ENCODE measurements at places on chromosomes 5 and 9.

DNA sequence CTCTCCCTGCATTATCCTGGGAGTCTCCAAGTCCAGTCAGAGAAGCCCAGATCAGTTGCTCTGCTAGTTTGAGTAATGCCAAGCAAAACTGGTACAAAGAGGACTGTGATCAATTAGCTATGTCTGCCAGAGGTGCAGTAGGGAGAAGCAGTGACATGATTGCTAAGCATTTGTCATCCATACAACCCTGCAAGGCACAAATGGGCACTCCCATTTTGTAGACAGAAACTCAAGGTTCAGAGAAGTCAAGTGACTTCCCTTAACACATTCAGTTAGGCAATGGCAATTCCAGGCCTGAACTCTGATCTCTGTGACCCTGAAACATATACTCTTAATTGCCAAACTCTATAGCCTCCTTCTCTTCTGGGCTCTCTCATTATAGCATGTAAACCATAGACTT is 34.0 kb downstream of the NDST1 start:
- no peak overlapping the region for H3K27ac ChIP-seq
- H3K36me3 ChIP-seq: peaks cover 4% of the 10 kb centered on the region
- H3K4me1 ChIP-seq: peaks cover 5% of the 10 kb centered on the region

- no peaks in the 10 kb centered on the region for H3K4me1 ChIP-seq
- H3K4me3 ChIP-seq: no peak overlapping the region
- no peak for DNase-seq
- no peaks in the 10 kb centered on the region for H3K27me3 ChIP-seq
Measured at GRCh38 chr5:2805080-2805479, 53.6 kb upstream of the IRX2 start.

DNA sequence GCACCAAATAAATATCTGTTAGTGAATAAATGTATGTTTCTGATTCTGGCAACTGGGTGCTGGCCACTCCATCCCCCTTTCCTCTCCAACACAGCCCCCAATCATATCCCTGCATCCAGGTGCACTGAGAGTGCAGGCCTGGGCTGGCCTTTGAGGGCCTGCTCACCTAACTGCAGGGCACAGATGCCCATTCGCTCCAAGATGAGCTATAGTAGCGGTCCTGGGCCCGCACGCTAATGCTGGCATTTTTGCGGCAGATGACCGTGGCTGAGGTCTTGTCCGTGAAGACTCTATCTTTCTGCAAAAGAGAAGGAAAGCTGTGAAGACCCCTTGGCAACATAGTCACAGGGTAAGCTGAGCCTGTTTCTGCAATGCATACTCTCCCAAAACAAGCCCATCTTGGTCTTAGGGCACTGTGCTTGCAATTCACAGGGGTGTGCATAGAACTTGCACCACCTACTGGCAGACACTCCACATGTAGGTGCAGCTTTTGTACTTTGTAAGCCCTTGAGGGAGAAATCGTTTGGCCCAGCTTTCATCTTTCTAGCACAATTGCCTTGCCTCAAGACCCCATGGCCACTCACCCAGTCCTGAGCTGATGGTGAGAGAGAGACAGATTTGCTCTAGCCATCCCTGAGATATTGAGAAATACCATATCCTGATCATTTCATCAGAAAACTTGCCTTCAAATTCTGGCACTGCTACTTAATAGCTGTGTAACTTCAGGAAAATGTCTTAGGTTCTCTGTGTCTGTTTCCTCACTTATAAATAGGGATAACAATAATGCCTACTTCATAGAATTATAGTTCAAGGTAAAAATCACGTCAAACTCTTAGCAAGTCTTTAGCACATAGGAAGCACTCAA is 13.5 kb downstream of the IL12B start:
- H3K27ac ChIP-seq: no peak overlapping the region
- H3K27me3 ChIP-seq: no peaks in the 10 kb centered on the region
- no peak overlapping the region for H3K4me3 ChIP-seq
- no peaks in the 10 kb centered on the region for H3K36me3 ChIP-seq

DNA sequence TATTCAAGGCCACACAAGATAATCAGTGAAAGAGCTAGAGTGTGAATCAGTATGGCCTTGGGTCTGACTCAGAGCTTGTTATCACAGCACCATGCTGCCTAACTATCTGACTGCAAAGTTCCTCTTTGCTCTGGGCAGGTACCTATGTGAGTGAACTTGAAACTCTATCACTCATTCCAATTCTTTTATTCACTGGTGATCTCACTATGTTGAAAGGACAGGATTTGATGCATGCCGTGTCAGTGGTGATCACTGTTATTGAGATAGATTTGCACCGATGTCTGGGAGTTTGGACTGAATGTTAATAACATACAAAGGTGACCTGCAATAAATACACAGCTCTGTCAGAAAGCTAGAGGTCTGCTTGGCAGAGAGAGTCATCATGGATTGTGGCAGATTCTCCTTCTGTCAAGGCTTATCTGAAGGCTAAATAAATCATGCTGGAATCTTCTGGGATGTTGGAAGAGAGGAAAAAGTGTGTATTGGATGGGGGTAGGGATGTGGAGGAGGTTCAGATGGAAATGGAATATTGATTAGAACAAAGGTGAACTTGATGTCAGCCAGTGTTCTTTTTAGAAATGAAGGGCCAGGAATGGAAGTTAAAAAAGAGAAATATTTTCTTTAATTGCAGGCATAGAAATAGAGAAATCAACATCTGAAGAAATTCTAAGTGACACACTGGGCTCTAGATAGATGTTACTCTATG is 91.8 kb upstream of the TNC start:
- DNase-seq: no peak
- no peaks in the 10 kb centered on the region for H3K27me3 ChIP-seq
- no peak overlapping the region for H3K27ac ChIP-seq

GRCh38 chr9:132894862-132895835 is 16.5 kb downstream of the SPACA9 start:
- no peak for DNase-seq
- H3K27me3 ChIP-seq: no peaks in the 10 kb centered on the region
- peak overlapping the region; percentile 6 for H3K27ac ChIP-seq
- no peak overlapping the region for H3K4me3 ChIP-seq
- peaks cover 22% of the 10 kb centered on the region for H3K36me3 ChIP-seq

- DNase-seq: peak; percentile 38
- H3K27me3 ChIP-seq: peaks cover 28% of the 10 kb centered on the region
- peak overlapping the region; percentile 7 for H3K27ac ChIP-seq
- H3K4me1 ChIP-seq: peaks cover 6% of the 10 kb centered on the region
Measured at GRCh38 chr9:94603259-94604160, 9.9 kb upstream of the FBP2 start.

DNA sequence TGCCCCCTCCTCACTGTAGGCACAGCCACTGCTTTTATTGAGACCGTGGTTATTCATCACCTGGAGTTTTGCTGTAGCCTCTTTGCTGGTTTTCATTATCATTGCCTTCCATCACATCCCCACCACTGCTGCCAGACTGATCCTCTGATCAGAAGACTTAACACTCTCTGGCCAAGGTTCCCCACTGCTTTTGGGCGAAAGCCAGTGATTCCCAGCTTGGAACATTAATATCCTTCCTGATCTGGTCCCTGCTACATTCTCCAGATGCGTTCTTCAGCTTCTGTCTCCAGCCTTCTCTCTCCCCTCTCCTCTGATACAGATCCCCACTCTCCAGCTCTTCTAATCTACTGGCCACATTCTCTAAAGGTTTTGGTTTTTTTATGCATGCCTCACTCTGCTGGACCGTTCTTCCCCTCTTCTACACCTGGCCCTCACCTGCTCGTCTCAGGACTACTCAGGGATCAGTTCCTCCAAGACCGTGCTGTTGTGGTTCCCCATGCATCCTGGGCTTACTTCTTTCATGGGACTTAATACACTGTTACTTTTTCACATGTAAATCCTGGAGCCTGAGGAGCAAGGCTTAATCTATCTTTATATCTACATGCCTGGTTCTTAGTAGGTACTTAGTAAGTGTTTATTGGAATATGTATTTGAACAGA is 115.0 kb downstream of the PRKACG start:
- H3K27me3 ChIP-seq: no peaks in the 10 kb centered on the region
- no peak overlapping the region for H3K4me3 ChIP-seq
- no peak for DNase-seq
- peaks cover 2% of the 10 kb centered on the region for H3K36me3 ChIP-seq

GRCh38 chr5:8033261-8033660 is 164.3 kb downstream of the MTRR start:
- no peaks in the 10 kb centered on the region for H3K4me1 ChIP-seq
- H3K27me3 ChIP-seq: peaks cover 4% of the 10 kb centered on the region
- no peak for DNase-seq
- no peak overlapping the region for H3K27ac ChIP-seq
- H3K4me3 ChIP-seq: no peak overlapping the region

DNA sequence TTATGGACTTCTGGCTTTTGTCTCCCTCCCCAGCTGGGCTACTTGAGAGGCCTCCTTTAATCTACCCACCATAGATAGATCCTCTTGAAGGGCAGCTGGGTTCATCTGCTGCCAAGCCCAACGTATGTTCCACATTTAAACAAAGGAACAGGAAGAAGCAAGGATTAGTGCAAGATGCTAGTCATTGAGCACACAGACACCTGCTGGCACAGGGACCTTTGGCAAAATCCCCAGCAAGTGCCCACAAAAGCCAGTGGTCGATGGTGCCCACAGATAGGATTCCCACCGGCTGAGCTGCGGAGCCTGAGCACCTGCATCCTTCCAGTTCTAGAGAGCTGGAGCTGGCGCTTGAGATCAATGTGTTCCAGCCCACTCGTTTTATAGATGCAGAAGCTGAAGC is 57.7 kb upstream of the SHB start:
- no peaks in the 10 kb centered on the region for H3K36me3 ChIP-seq
- H3K27ac ChIP-seq: no peak overlapping the region
- no peaks in the 10 kb centered on the region for H3K4me1 ChIP-seq
- peaks cover 12% of the 10 kb centered on the region for H3K27me3 ChIP-seq
- H3K4me3 ChIP-seq: no peak overlapping the region

- no peaks in the 10 kb centered on the region for H3K36me3 ChIP-seq
- no peak overlapping the region for H3K27ac ChIP-seq
- peaks cover 4% of the 10 kb centered on the region for H3K27me3 ChIP-seq
- peaks cover 7% of the 10 kb centered on the region for H3K4me1 ChIP-seq
Measured at GRCh38 chr5:148965511-148966265, 97.2 kb downstream of the SH3TC2 start.

GRCh38 chr5:14217587-14217986 is 74.4 kb downstream of the TRIO start:
- peaks cover 7% of the 10 kb centered on the region for H3K36me3 ChIP-seq
- peaks cover 72% of the 10 kb centered on the region for H3K4me1 ChIP-seq
- no peaks in the 10 kb centered on the region for H3K27me3 ChIP-seq

DNA sequence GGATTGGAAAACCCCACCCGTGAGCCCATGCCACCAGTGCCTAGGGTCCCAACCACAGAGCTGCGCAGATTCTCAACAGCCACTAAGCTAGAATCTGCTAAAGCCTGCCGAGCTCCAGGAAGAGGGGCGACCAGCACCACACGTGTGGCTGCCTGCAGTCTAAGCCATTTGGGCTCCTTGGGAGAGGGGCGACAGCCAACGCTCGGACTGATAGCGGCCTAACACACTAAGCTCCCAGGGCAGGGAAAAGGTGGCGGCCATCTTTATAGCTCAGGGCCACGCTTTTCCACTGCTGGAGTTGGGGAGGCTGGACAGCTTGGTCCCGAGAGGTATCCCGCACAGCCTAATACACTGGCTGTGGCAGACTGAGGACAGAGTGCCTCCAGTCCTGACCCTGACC is 631.8 kb downstream of the CETN3 start:
- no peaks in the 10 kb centered on the region for H3K27me3 ChIP-seq
- no peaks in the 10 kb centered on the region for H3K4me1 ChIP-seq
- DNase-seq: no peak

GRCh38 chr5:56564541-56565282 is 250.6 kb upstream of the MAP3K1 start:
- peak overlapping the region; percentile 79 for H3K4me3 ChIP-seq
- peaks cover 10% of the 10 kb centered on the region for H3K36me3 ChIP-seq
- H3K4me1 ChIP-seq: peaks cover 42% of the 10 kb centered on the region
- DNase-seq: no peak
- no peak overlapping the region for H3K27ac ChIP-seq
- H3K27me3 ChIP-seq: no peaks in the 10 kb centered on the region

GRCh38 chr5:58934629-58935097 is 351.8 kb downstream of the RAB3C start:
- H3K4me1 ChIP-seq: no peaks in the 10 kb centered on the region
- no peak overlapping the region for H3K4me3 ChIP-seq
- DNase-seq: no peak
- no peaks in the 10 kb centered on the region for H3K36me3 ChIP-seq

GRCh38 chr5:125484742-125485641 is 738.6 kb upstream of the ZNF608 start:
- no peak overlapping the region for H3K4me3 ChIP-seq
- peaks cover 7% of the 10 kb centered on the region for H3K4me1 ChIP-seq
- no peaks in the 10 kb centered on the region for H3K36me3 ChIP-seq
